Fibroblast of skin of right biceps (primary cell): ENCODE measurements at places on chromosomes 5 and 9.

DNA sequence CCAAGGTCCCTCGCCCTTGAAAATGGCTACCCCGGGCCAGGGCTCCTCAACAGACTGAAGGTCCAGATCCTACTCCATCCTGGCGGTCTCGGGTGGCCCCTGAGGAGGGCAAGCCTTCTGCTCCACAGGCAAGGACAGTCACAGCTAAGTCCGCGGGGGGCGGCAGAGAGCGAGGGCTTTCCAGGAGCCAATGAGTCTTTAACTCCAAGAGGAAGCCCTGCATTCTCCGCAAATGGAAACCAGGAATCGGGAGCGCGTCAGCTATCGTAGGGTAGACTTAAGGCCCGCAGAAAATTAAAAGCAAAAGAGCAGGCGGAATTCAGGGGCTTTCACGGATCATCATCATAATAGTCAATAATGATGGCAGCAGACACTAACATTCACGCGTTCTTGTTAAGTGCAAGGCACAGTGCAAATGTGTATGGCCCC lies 87.8 kb upstream of the TNFAIP8 start:
- DNase-seq, result peak; percentile 94

DNA sequence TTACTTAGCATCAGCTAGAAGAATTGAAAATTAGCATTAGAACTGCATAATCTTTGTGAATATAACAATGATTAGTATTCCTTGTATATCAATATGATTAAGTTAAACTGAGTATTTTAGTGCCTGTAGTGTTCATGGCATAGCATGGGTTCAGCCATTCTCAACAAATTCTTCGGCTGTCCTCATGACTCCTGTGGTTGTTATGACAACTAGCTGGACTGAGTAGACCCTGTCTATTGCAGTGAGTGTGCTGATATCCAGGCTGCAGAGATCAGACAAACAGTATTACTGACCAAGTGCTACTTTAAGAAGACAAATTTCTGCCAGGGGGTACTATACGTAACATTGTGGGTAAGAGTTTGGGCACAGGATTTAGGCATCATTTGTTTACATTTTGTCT lies 125.9 kb downstream of the NUDT12 start:
- no peak for DNase-seq

GRCh38 chr5:127562252-127562651 lies 44.8 kb downstream of the PRRC1 start:
- DNase-seq, result peak; percentile 27

- no peak for DNase-seq
Measured at GRCh38 chr5:63911871-63912270, 50.4 kb downstream of the HTR1A start.

GRCh38 chr5:42109006-42109572 lies 184.0 kb downstream of the FBXO4 start:
- no peak for DNase-seq

DNA sequence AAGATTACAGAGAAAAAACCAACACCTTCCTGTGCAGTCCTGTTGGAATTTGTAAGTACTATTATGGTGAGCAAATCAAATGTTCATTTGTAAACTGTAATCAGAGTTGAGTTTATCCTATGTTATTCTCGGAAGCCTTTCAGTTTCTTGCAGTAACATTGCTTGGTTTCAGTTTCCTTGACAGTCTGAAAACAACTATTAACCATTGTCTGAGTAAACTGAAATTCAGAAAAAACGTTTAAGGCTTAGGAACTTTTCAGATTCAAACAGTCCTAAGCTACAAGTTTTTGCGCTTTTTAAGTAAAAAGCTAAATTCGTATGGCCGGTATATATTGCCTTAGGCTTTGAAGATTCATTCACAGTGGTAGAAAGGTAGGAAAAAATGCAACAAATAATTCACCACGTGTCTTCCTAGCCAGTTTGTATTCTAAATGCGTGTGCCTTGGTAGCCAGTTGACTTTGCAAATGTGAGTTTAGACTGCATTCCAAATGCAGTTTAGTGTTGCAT lies 2.5 kb downstream of the GPBP1 start:
- DNase-seq, result peak; percentile 72

DNA sequence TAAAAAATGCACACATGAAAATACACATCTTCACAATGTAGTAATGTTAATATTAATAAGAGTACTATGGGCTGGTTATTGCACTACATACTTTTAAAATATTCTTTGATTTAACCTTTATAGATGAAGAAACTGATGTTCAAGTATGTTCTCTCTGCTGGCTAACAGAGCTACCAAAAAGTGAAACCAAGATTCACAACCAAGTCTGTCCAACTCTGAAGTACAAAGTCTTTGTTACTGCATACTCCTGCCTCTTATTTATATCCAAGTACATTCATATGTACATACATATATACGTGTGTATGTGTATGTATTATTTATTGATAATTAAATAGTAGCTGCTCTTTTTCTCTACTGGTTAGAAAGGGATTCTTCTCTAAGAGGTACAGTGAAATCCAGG lies 325.6 kb downstream of the BNC2 start:
- no peak for DNase-seq

DNA sequence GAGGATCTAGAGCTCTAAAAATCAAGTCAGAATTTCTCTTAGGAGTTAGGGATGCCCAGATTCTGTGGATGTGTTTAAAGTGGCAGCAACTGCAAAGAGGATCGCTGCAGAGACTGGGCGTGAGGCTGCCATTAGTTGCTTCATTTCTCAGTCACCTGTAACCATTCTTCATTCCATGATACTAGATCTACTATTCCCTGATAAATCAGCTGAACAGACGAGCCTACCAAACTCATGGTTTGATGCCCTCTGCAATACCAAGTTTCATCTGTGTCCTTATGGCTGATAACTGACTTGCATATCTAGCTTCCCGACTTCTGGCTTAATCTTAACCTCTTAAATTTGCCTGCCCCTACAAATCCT lies 33.3 kb downstream of the UBE2R2 start:
- no peak for DNase-seq

DNA sequence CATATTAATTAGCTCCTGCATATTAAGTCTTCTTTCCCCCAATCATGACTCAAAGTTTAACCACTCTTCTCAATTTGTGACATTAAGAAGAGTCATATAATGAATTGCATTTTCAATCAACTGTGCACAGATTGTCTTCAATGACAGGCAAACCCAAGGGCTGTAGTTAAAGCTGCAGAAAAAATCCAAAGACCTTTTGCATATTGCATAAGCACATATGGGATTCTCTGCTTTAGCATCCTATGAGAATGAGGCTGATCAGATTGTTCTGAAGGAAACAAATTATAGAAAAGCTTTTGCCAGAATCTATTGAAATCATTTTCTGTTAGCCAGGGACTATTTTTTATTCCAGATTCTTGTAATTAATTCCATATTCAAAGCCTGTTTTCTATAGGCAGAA lies 112.3 kb downstream of the FAM170A start:
- no peak for DNase-seq

- DNase-seq, result no peak
Measured at GRCh38 chr9:131650254-131650653, 89.6 kb downstream of the RAPGEF1 start.
